ENCODE measurements at places on chromosomes 2 and 18.

GRCh38 chr18:2526329-2526728, 45.0 kb downstream of the METTL4 start:
- no peak for DNase-seq
- no peaks in the 10 kb centered on the region for H3K27me3 ChIP-seq
- no peaks in the 10 kb centered on the region for H3K36me3 ChIP-seq

DNA sequence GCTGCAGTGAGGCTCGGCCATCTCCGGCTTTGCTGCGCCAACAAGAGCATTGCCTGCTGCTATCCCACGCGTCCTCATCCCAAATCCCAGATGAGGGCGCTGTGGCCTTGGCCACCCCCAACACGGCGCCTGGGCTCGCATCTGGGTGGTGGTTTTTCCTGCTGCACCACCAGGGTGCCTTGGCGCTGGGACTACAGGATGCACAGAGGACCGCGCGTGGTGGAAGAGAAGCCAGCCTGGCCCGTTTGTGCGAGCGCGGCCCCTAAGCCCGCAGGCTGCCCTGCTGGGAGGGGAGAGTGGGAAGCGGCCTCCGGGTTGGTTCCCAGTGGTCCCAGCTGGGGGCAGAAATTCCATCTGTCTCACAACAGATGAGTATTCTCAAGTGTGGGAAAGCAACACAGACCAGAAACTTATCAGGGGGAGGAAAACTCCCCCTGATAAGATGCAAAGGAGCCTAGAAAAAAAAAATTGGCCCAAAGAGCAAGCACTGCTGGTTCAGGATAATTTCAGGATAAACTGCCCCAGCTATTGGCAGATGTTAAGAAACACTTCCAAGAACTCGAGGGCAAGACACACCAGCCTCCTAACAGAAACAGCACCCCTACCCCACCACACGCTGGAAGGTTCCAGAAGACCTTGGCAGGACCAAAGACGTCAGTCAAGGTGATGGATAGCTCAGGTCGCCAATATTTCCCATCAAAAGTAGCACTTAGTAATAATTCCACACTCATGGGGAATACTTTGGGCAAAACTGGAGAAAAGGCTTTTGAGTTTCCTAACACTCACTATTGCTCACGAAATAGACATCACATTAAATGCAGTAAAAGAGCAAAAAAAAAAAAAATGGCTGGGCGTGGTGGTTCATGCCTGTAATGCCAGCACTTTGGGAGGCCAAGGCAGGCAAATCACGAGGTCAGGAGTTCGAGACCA, 152.1 kb downstream of the PXDN start:
- H3K27ac ChIP-seq: no peak overlapping the region
- no peak for DNase-seq
- H3K27me3 ChIP-seq: no peaks in the 10 kb centered on the region

- no peaks in the 10 kb centered on the region for H3K27me3 ChIP-seq
- peaks cover 42% of the 10 kb centered on the region for H3K4me1 ChIP-seq
- H3K36me3 ChIP-seq: no peaks in the 10 kb centered on the region
- DNase-seq: no peak
- peak overlapping the region; percentile 11 for H3K27ac ChIP-seq
- no peak overlapping the region for H3K4me3 ChIP-seq
Observed at GRCh38 chr2:109208071-109208950, 79.3 kb downstream of the SH3RF3 start.

- H3K36me3 ChIP-seq: no peaks in the 10 kb centered on the region
- DNase-seq: no peak
- no peaks in the 10 kb centered on the region for H3K4me1 ChIP-seq
Observed at GRCh38 chr2:7017671-7018281, 100.6 kb downstream of the RNF144A start.

DNA sequence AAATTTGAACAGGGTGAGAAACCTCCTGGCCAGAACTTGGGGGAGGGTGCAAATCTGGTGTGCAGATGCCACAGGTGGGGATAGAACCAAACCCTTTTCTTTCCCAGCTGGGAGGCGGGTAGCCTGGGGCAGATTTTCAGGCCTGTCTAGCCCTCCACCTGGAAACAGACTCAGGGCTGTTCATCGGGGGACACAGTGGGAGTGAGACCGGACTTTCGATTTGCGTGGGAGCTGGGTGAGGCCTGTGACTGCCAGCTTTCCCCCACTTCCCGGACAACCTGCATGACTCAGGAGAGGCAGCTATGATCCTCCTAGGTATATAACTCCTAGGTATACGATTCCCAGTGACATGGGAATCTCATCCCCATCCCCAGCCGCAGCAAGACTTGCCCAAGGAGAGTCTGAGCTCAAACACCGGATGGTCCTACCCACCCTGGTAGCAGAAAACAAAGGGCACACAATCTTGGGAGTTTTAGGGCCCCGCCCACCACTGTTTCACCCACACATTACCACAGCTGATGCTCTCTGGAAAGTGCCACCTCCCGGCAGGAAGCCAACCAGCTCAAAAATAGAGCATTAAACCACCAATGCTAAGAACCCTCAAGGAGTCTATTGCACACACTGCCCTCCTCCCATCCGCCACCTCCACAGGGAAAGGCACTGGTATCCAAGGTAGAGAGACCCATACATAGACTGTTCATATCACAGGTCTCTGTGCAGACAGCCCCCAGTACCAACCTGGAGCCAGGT, 92.5 kb downstream of the BARD1 start:
- H3K4me3 ChIP-seq: no peak overlapping the region
- H3K36me3 ChIP-seq: no peaks in the 10 kb centered on the region
- H3K27me3 ChIP-seq: no peaks in the 10 kb centered on the region
- H3K27ac ChIP-seq: no peak overlapping the region
- no peak for DNase-seq

DNA sequence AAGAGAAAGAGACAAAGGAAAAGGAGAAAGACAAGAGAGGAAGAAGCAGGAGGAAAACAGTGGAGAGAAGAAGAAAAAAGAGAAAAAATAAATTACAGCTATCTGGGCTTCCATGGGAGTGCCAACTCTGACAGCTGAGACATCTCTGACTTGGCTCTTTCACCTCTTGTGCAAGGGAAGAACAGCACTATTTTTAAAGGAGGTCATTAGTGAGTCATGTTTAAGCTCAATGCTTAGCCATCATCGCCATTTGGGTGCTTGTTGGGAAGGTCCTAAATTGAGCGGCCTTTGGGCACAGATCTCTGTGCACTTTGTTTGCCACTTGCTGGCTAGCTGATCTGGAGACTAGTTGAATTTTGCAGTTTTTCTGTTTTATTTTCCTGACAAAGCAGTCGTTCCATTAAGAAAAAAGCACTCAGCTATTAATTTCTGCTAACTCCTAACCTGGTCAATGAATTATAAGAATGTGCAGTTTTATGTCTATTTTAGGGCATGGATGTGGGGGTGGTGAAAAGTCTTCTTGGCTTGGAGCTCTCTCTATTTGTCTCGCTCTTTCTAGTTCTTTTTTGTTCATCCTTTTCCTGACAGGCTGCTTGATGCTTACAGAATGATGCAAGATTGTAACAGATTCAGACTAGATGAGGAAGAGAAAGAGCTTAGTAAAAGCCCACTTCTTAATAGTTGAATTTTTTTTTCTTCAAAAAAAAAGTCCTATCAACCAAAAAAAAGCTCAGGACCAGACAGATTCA, 231.5 kb downstream of the SLC8A1 start:
- peaks cover 19% of the 10 kb centered on the region for H3K4me1 ChIP-seq
- H3K36me3 ChIP-seq: no peaks in the 10 kb centered on the region
- no peaks in the 10 kb centered on the region for H3K27me3 ChIP-seq
- no peak overlapping the region for H3K4me3 ChIP-seq
- no peak for DNase-seq

DNA sequence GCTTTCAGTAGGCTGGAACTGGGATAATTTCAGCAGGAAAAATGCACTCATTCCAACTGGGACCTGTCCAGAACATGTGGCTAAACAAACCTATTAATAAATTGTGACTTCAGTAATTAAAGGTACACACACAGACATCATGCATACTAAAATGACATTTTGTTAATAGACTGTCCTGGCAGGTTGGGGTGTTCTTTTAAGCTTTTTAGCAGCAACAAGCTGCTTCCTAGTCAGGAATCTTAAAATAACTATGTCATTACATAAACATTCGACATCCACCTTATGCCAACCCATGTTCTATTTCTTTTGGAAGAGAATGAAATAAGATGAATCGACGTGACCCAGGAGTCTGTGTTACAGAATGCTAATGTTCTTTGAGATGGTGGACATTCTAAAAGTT, 435.7 kb downstream of the TXNL1 start:
- no peak overlapping the region for H3K27ac ChIP-seq
- H3K4me3 ChIP-seq: no peak overlapping the region
- no peaks in the 10 kb centered on the region for H3K27me3 ChIP-seq
- no peak for DNase-seq
- H3K36me3 ChIP-seq: no peaks in the 10 kb centered on the region
- H3K4me1 ChIP-seq: no peaks in the 10 kb centered on the region

GRCh38 chr2:97656905-97657587, 6.8 kb downstream of the ACTR1B start:
- H3K4me3 ChIP-seq: no peak overlapping the region
- no peak overlapping the region for H3K27ac ChIP-seq
- H3K4me1 ChIP-seq: peaks cover 3% of the 10 kb centered on the region
- no peaks in the 10 kb centered on the region for H3K27me3 ChIP-seq

DNA sequence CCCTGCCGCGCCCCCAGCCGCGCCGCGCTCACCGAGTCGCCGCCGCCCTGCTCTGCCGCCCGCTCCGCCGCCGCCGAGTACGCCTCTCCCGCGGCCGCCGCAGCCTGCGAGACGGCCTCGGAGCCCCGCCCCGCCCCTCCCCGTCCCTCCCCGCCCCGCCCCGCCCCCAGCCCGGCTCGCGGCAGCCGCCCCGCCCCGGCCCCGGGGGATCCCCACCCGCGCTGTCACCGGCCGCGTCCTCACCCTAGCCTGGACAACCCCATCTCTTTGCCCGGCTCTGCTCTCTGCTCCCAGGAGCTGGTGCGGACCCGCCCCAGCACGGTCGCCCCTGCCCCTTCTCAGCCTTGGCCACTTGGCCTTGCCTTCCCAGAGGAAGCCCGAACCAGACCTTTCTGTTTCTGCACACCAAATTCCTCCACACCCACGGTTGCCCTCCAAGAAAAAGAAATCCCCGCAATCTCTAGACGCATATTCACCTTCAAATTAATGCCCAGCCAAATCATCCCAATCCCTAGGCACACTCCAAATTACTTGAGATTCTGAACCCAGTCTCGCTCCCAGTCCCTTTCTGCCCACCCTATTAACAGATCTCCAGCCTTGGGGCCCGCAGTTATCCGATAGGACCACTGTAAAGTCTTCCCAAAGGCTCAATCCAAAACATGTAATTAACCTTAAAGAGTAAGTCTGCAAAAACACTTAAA, at the start of gene CYRIA:
Gene CYRIA (minus strand): TSS at position 87 of the 701 bp plus-strand sequence. CDS start 77,715 bp downstream, outside the sequence.
- no peaks in the 10 kb centered on the region for H3K36me3 ChIP-seq
- peaks cover 5% of the 10 kb centered on the region for H3K4me1 ChIP-seq
- peak; percentile 56 for DNase-seq
- H3K27ac ChIP-seq: no peak within 1 kb of the TSS
- H3K4me3 ChIP-seq: peak within 1 kb of the TSS; percentile 67

DNA sequence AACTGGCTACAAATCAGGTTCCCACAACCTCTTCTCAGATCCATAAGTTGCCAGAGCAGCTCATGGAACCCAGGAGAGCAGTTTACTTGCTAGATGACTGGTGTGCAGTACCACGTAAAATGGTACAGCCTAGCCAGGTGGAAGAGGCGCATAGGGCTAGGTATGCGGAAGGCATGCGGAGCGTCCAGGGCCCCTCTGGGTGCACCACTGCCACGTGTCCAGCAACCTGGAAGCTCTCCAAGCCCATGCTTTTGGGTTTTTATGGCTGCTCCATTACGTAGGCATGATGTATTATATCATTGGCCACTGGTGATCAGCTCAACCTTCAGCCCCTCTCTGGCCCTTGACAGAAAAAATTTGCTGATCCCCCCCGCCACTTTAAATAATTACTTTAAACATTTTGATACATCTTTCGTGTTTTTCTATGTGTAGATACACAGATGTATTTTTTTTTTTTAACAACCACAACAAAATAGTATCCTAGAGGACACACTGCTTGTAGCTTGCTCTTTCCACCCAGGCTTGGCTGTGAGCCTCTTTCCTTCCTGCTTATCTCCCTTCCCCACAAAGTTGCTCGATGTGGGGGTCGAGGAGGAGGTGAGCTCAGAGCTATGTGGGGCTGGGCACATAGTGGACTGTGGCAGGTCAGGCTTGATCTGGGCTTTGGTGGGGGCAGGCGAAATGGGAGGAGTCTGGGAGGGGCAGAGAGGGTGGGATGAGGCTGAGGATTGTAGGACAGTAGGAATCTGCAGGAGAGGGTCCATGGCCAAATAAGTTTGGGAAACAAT, 65.4 kb upstream of the MCFD2 start:
- peak overlapping the region; percentile 99 for H3K27ac ChIP-seq
- no peaks in the 10 kb centered on the region for H3K27me3 ChIP-seq
- H3K4me1 ChIP-seq: peaks cover 81% of the 10 kb centered on the region

GRCh38 chr2:57542081-57542480, 504.5 kb upstream of the VRK2 start:
- no peak overlapping the region for H3K27ac ChIP-seq
- no peak overlapping the region for H3K4me3 ChIP-seq
- no peaks in the 10 kb centered on the region for H3K27me3 ChIP-seq
- no peaks in the 10 kb centered on the region for H3K36me3 ChIP-seq
- no peak for DNase-seq

- no peak for DNase-seq
- H3K4me1 ChIP-seq: no peaks in the 10 kb centered on the region
- no peaks in the 10 kb centered on the region for H3K36me3 ChIP-seq
- H3K27me3 ChIP-seq: no peaks in the 10 kb centered on the region
Observed at GRCh38 chr2:133434959-133435668, 133.1 kb downstream of the NCKAP5 start.

- H3K4me1 ChIP-seq: no peaks in the 10 kb centered on the region
- no peak overlapping the region for H3K27ac ChIP-seq
- H3K36me3 ChIP-seq: no peaks in the 10 kb centered on the region
- DNase-seq: no peak
- H3K4me3 ChIP-seq: no peak overlapping the region
Observed at GRCh38 chr2:238299803-238300202, 11.4 kb upstream of the PER2 start.

GRCh38 chr2:144237830-144238627, 281.9 kb downstream of the ZEB2 start:
- no peaks in the 10 kb centered on the region for H3K36me3 ChIP-seq
- DNase-seq: no peak
- H3K4me1 ChIP-seq: no peaks in the 10 kb centered on the region
- no peak overlapping the region for H3K27ac ChIP-seq
- H3K27me3 ChIP-seq: no peaks in the 10 kb centered on the region
